ENCODE measurements at places on chromosomes 1 and 21.
A peak's percentile ranks its signal among the peaks of the same experiment; 100 is the strongest.

GRCh38 chr21:35565204-35565611, 495.1 kb downstream of the SETD4 start:
- DNase-seq = peak; percentile 24

- DNase-seq = no peak
These were observed 582.2 kb upstream of the ADGRL4 start for GRCh38 chr1:79588719-79589118.

GRCh38 chr1:1344655-1345361, 4.4 kb downstream of the DVL1 start:
- no peak for DNase-seq

- no peak for DNase-seq
These were observed 190.7 kb upstream of the ESRRG start for GRCh38 chr1:216913976-216914375.

GRCh38 chr1:20383631-20384030, 93.0 kb downstream of the VWA5B1 start:
- no peak for DNase-seq

- DNase-seq = no peak
These were observed 14.7 kb upstream of the DISC1 start for GRCh38 chr1:231611851-231612250.

DNA sequence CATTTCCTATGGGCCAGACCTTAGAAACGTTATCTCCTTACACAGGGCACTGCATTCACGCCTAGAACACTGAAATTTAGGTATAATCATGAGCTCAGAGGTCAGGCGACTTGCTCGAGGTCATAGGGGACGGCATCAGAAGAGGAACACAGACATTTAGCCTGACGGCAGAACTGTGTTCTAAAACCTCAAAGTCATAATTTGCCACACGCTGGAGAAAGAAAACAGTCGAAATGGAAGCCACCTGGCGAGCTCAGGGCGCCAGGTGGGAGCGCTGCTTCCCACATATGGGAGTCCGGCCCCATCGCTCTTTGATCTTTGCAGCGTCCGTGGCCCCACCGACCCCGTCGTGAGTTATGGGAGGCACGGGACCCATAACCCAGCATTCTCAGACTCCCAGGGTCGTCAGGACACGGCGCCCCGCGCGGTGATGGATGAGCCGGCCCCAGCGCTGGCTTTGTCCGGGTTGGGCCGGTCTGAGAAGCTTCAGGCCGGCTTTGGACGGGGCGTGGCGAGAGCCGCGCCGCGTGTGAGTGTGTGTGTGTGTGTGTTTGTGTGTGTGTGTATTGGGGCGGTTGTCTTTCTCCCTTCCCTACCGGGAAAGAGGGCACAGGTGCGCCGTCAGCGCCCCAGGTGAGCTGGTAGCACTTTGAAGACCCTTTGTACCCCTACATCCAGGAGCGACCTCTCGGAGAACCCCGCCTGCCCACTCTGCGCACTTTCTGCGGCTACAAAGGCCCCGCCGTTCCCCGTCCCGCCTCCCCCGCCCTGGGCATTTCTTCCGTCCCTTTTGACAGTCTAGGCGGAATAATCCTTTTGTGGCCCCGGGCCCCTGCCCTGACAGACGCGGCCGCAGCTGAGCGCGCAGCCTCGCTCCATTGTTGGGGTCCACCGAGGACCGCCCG, 861 bp upstream of the DRAXIN start:
- DNase-seq = peak; percentile 87

- DNase-seq = no peak
These were observed 4.6 kb downstream of the KCNC4 start for GRCh38 chr1:110214454-110215404.

DNA sequence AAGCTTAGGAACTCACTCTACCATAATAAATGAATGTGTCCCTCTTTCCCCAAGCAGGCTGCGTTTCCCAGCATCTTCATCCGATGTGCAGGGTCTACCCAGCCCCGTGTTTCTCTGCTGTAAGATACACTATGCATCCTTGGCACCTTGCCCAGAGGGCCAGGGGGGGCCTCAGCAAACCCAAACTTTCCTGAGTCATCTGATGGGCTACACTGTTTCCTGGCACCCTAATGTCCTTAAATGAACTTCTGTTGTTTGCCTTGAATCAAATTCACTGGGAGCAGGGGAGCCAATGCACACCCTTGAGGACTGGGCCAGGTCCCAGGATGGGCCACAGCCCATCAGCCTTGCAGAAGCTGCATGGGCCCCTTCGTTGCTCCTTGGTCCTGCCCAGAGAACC, 145.5 kb downstream of the IGSF21 start:
- no peak for DNase-seq

- no peak for DNase-seq
These were observed at the start of gene NHLH1 for GRCh38 chr1:160366731-160367515. Gene NHLH1 (plus strand): TSS chr1:160367071. CDS start chr1:160370732, 3,661 bp downstream.

GRCh38 chr21:34640858-34641257, 25.9 kb upstream of the RCAN1 start:
- no peak for DNase-seq

DNA sequence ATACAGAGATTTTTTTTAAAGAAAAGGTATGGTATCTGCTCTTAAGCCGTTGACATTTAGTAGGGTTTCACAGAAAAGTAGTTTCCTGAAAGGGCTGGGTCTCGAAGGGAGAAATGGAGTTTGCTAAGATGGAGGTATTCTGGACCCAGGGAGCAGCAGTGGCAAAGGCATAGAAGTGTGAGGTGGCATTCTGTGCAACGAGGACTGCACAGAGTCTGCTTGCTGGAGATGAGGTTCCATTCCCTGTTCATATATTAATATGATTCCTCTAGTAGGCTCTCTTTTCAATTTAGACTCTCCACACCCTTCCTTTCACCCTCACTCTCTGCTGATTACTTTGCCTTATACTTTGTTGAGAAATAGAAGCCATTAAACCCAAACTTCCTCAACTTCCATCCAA, 38.5 kb upstream of the PODN start:
- no peak for DNase-seq

DNA sequence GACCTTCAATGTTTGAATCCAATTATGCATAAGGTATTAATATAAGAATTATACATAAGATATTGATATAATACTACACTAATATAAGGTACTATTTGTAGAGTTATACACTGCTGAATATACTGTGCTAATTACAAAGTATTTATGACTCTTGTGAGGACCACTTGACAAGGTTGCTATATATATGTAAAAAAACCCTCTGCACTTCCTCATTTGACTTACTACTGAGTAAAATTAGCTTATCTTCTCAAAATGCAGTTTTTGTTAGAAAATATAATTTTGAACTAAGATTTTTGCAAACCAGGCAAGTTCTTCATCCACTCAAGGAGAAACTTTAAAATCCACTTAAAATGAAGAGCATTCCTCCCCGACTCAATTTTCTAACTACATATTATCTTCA, 8.5 kb downstream of the SIKE1 start:
- DNase-seq = no peak

DNA sequence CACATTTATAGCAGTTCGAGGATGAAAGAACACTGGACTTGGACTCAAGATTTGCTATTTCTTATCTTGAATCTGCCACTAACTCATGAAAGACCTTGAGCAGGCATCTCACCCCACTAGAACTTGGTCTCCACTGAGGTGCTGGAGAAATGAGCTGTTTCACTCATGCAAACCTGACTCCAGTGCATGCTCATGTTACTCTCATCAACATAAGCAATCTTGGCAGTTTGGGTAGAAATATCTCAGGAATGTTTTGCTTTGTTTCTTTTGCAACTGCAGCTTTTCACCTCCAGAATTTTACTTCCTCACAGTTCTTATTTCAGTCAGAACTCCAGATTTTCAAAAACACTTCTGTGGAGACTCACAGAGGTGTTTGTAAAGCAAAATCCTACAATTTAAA, 46.2 kb upstream of the DAB1 start:
- DNase-seq = no peak

DNA sequence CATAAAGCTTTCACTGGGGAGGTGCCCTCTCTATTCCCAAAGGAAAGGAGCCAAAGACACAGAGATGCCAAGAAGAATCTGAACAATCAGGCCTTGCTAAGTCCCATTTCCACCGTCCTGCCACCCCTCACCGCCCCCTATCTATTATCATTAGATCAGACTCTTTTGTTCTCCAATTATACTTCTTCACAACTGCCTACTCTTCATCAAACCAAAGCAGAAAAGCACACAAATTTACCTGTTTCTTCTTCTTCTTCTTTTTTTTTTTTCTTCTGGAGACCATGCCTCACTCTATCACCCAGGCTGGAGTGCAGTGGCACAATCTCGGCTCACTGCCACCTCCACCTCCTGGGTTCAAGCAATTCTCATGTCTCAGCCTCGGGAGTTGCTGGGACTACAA, 43.1 kb upstream of the ARHGEF10L start:
- DNase-seq = no peak

DNA sequence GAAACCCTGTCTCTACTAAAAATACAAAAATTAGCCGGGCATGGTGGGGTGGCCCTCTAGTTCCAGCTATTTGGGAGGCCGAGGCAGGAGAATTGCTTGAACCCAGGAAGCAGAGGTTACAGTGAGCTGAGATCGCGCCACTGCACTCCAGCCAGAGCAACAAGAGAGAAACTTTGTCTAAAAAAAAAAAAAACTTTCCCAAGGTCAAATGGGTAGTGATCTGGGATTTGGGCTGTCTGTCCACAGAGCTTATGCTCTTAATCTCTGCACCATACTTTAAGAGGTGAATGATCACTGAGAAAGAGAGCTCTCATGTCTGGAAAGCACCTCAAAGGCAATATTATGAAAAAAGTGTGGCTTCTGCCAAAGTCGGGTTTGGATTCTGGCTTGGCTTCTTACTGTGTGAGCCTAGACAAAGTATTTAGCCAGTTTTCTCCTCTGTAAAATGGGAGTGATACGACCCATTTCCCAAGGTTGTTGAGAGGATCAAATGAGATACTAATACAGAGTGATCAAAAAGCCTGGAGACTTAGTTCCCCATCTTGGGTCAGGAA, 34.4 kb downstream of the ATP2B4 start:
- DNase-seq = no peak

GRCh38 chr1:164560556-164560955, 1.6 kb downstream of the PBX1 start:
- DNase-seq = peak; percentile 65

GRCh38 chr1:175871647-175872046, 128.3 kb upstream of the TNR start:
- DNase-seq = no peak

GRCh38 chr1:15033264-15033663, 120.3 kb upstream of the TMEM51 start:
- DNase-seq = peak; percentile 61

DNA sequence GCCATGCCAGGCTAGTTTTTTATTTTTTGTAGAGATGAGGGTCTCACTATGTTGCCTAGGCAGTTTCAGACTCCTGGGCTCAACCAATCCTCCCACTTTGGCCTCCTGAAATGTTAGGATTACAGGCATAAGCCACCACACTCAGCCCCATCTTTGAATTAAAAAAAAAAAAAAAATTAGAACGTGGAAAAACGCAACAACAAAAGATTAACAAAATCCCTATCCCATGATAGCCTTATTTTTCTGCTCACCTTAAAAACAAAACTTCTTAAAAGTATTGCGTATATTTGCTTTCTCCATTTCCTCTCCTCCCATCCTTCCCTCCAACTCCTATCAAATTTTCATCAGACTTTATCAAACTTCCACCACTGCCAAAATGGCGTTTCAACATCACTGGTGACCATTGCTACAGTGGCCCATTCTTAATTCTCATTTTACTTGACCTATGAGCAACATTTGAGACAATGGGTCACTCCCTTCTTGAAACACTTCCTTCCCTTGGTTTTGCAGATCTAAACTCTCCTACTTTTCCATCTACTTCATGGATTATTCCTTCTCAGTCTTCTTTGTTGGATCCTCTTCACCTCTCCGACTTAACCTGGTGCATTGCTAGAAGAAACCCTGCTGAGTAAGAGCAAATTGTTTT, 579 bp upstream of the ZNF684 start:
- no peak for DNase-seq

DNA sequence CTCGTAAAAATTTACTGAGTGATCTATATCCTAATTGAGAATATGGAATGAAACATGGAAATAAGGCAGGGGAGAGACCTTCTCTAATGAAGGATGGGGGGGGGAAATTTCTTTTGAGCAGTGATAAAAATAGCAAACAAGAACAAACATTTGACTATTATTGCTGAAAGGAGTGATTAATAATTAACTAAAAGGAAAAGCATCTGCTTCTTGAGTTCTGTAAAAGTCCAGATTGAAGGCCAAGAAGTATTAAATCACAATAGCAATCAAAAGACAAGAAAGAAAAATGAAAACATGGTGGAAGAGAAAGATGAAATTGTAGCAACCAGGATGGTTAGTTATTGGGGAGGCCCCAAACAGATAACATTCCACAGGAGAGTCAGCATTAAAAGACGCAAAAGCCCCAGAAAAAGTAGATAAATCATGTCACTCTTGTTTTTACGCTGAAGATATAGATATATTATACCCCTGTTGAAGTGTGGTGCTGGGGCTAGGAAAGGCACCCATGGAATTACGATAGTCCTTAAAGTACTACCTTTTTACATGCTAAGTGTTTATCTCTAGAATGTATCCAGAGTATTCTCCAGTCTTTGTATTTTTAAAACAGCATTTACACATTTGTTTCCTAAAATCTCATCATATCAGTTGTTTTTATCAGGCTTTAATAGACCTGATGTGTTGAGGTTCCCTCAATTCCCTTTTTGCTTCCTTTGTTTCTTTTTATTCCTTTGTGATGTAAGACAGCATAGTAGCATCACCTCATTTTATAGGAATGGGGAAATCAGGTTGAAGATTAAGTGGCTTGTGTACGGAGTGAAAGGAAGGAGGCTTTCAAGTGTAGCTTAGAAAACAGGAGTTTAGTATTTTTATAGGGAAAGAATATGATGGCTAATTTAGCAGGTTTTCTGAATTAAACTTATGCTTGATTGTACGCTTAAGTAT, 28.9 kb downstream of the DISP1 start:
- DNase-seq = no peak

DNA sequence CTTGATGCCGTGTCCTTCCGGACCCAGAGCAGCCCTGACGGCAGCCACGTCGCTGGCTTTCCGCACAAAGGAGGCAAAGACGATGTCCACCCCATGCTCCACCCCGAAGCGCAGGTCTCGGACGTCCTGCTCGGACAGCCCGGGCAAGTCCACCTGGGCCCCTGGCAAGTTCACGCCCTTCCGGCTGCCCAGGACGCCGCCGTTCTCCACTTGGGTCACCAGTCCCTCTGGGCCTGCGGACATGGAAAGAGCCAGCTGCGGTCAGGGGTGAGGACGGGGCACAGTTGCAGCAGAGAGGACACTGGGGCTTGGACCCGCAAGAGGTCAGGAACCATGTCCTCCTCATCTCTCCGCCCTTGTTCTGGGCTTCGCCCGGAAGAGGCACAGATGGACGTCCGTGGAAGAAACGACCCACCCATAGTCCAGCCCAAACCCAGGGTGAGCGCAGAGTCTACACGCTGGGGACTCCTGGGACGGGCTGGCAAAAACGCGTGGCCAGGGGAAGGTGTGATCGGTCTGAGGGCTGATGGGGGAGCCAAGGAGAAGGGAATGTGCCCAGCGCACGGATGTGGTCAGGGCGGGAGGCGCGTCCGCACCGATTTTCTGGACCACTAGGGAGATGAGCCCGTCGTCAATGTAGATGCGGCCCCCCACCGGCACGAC, 6.6 kb downstream of the PKLR start:
- no peak for DNase-seq

- DNase-seq = no peak
These were observed 71.4 kb upstream of the ARTN start for GRCh38 chr1:43861988-43862735.

Measured in lung (tissue), 17 donors.